ENCODE measurements at places on chromosomes 13 and 19.

GRCh38 chr13:45068036-45069001 lies 52.0 kb upstream of the GTF2F2 start:
- DNase-seq: no peak

DNA sequence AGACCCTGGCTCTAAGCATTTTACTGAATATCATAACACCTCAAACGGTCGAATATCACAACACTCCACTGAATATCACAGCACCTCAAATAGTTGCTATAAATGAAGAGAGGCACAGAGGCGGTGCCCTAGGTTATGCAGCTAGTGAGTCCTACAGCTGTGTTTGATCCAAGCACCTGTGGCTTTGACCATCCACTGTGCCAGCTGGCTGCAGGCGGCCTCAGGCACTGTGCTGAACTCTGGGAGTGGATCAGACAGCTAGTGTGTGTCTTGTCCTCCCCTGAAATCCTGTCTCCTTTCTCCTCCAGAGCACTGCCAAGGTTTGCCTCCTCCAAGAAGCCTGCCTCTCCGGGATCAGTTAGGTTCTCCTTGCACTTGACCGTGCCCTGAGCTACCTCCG lies 7.3 kb downstream of the NOSIP start:
- DNase-seq: no peak

- no peak for DNase-seq
Observed at GRCh38 chr13:74090869-74091605, 43.2 kb downstream of the KLF12 start.

- peak; percentile 14 for DNase-seq
Observed at GRCh38 chr19:27777726-27778125, 1435.2 kb downstream of the UQCRFS1 start.

DNA sequence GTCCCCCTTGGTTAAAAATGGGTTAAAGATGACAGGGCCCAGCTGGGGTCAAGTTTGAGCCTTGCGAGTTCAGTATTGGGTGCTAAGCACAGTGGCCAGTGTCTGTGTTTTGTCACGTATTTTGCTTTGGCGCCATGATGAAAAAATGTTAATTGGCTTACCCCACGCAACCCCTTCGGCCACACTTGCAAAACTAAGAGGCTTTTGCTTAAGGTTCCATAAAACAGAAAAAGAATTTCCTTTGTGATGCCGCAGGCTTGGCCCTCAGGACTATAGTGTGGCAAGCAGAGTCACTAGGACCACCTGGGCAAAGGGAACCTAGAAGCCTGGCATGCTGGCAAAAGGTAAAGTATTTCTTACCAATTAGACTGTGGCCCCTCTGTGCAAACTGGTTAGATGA lies 20.7 kb downstream of the DPRX start:
- no peak for DNase-seq

DNA sequence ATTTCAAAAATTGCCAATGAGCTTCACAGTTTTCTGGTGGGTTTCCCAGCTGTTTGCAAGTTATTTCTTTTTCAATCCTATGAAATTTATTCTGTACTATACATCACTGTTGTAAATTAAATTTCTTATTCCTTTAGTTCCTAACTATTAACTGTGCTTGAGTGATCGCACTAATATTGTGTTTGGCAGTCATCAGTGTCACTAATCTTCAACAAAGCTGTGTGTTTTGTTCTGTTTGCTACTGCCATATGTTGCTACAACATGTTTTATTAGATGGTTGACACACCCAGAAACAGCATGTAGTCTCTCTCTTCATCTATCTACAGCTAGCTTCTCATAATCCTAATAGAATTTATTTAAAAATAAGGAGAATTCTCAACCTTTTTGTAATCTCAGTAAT lies 453.6 kb upstream of the PRR20A start:
- DNase-seq: no peak

GRCh38 chr13:59358014-59358413 lies 805.7 kb downstream of the DIAPH3 start:
- no peak for DNase-seq

DNA sequence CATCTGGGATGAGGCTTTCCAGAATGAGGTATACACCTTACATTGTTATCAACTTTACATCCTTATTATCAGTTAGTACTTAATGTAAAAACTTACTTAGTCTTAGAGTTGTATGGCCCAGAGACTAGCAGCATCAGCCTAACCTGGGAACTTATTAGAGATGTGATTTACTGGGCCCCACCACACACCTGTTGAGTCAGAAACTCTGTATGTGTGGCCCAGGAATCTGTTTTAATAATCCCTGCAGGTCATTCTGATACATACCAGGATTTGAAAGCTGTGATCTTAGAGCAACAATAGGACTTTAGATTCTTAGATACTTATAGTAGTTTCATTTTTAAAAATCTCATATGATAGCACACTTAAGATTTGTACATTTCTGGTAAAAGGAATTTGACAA lies 17.4 kb downstream of the FNDC3A start:
- no peak for DNase-seq

All from iPS-NIHi11 (cell line).